ENCODE measurements at places on chromosomes 5 and 9. TPM values are rescaled to one million over a fixed set of nuclear protein-coding genes. Genes with fewer than 3 reads are reported as not detected.

The SLC4A9 gene
- total RNA-seq = not detected

The FAM169A gene
- total RNA-seq = 0.65 TPM

The DPH7 gene
- total RNA-seq = 17.7 TPM

The KLHL3 gene
- total RNA-seq = 11.5 TPM

The MYOT gene
- 3.1 TPM for total RNA-seq

The FGFR4 gene
- 1.5 TPM for total RNA-seq

The SLC34A3 gene
- total RNA-seq = not detected

The PDGFRB gene
- total RNA-seq = 251 TPM

The PCDHA1 gene
- not detected for total RNA-seq

The ZNF618 gene
- 7.2 TPM for total RNA-seq

The FOXD1 gene
- total RNA-seq = 10.2 TPM

The LMBRD2 gene
- 12.3 TPM for total RNA-seq

The ITGA1 gene
- total RNA-seq = 213 TPM

The ARHGEF37 gene
- 10.7 TPM for total RNA-seq

The ARSI gene
- 1.9 TPM for total RNA-seq

The NRARP gene
- total RNA-seq = 9.0 TPM

- DNase-seq = no peak
Observed at GRCh38 chr5:32014096-32014745, 159.9 kb downstream of the GOLPH3 start.

- DNase-seq = no peak
Observed at GRCh38 chr9:124800306-124801259, 23.6 kb downstream of the OLFML2A start.

- DNase-seq = no peak
Observed at GRCh38 chr5:83464261-83464660, 7.3 kb upstream of the VCAN start.

GRCh38 chr9:121118266-121118665, 43.5 kb downstream of the CNTRL start:
- DNase-seq = no peak

DNA sequence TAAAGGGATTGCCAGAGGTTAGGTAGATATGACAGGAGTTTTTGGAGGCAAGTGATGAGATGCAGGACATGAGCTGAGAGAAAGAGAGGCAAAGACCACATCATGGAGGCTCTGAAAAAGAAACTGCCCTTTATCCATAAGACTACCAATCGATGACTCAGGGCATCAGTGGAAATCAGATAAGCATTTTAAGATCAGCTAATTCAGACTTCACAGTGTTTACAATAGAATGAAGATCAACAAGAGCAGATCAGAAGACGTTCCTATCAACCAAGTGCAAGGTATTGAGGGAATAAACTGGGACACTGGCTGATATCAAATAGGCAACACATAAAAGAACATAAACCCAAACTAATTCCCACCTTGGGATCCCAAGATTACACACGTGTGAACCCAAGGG, 227.2 kb downstream of the SLCO4C1 start:
- DNase-seq = no peak

- no peak for DNase-seq
Observed at GRCh38 chr9:137660144-137660543, 41.3 kb downstream of the EHMT1 start.

DNA sequence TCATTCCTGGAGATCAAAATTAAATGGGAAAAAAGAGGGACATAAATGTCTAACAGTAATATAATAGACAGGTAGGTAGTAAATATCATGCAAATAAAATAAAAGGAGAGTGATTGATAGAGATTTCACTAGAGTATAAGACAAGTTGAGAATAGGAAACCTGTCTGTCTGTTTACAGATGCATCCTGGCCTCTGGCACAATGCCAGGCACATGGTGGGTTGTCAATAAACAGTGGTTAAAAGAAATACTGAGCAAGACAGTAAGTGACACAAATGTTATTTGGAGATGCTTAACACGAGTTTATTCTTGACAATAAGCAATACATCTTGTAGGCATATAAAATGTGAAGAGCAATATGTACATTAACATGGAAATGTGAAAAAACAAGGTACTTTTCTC, 33.3 kb downstream of the RICTOR start:
- peak; percentile 74 for DNase-seq

GRCh38 chr9:93575796-93576257, 557 bp upstream of the PHF2 start:
- peak; percentile 90 for DNase-seq

GRCh38 chr5:9058666-9059065, 487.2 kb downstream of the SEMA5A start:
- no peak for DNase-seq

GRCh38 chr9:126638571-126639132, 24.9 kb downstream of the LMX1B start:
- DNase-seq = no peak

DNA sequence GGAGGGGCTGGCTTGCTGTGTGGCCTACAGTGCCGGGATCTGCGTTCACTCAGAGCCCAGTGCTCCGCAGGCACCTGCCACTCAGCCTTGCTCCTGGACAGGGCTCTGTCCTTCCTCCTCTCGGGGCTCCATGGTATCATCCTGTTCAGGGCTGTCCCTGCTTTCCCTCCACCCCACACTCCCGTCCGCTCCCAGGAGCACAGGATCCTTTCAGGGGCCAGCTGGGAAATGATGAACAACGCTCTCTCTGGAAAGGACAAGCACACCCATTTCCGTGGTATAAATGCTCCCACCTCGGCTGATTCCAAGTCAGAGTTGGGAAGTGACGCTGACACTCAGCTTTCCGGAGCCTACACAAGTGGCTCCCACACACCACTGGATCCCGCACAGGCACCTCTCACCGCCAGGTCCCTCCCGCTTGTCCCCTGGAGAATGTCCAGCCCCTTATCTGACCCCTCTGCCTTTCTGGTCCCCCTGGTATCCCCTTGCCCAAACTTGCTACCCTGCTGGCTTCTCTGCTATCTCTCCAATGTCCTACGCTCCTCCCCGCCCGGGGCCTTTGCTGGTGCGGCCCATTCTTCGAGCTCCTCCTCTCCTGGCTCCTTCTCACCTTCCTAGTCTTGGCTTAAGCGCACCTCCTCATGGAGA, 21.3 kb downstream of the HMCN2 start:
- DNase-seq = peak; percentile 84

DNA sequence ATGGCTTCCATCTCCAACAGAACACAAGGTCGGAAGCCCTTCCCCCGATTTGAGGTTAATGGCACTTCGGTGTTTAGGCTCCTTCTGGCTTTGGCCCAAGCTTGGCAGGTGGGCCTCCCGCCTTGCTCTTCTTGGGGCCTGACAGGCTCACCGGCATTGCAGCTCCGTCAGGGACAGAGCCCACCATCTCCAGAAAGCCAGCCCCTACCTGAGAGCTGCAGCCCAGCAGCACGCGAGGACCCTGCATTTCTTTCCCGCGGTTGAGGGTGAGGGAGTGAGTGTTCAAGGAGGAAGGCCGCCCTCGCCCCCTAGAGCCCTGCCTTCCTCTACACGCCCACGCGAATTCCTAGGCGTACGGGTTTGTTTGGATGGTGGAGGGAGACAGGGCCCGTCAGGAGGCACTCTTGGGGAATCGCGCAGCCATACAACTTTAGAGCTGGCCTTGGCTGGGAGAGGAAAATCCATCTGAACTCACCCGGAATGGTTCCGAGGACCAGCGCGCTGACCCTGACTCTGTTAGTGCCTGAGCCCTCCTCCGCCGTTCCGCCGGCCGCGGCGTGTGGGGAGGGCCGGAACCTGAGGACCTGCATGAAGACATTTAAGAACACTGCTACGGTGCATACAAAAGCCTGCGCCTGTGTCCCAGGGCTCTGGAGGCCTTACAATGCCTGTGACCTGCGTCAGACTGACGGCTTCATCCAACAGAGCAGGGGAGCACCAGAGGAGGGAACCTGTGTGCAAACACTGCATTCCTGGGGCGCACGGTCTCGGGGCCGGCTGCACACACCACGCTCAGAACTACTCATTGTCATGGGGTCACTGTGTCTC, 73.8 kb downstream of the MRPL36 start:
- peak; percentile 57 for DNase-seq

- no peak for DNase-seq
Observed at GRCh38 chr9:115601434-115601833, 483.5 kb upstream of the TNC start.

- DNase-seq = no peak
Observed at GRCh38 chr9:107137495-107138202, 145.4 kb upstream of the RAD23B start.

GRCh38 chr9:69500896-69501295, 171.3 kb downstream of the APBA1 start:
- no peak for DNase-seq

- DNase-seq = peak; percentile 89
Observed at GRCh38 chr9:127336506-127337352, 60.2 kb upstream of the SLC2A8 start.

GRCh38 chr9:116450378-116451139, 236.5 kb upstream of the TRIM32 start:
- DNase-seq = no peak

DNA sequence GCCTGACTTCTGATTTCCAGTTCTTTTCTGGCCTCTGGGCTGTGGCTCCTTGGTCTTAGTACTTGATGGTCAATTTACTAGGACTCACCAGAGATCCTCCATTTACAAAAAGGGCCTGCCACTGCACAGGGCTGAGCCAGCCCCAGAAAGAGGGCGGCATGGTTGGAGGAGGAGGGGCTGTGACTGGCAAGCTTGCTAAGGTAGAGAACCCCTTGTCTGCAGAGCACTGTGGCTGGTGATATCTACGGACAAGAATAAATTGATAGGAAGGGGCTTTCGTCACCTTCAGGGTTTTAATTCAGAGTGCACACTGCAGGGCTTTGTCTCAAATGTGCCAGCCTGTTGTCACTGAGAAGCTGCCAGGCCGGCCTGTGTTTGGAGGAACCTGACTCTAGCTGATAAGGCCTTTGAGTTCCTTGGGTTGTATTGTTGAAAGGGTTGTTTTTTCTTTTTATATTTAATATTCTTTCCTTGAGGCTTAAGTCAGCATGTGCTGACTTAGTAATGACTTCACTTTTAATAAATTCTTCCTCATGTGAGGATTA, 15.1 kb downstream of the SLC22A5 start:
- DNase-seq = no peak

DNA sequence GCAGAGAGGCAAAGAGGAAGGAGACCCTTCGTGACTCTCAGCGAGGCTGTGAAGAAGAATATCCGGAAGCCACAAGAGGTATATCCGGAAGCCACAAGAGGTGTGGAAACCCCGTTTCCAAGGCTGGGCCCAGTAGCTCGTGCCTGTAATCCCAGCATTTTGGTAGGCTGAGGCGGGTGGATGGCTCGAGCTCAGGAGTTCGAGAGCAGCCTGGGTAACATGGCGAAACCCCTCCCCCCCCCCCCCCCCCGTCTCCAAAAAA, 612 bp upstream of the BBLN start:
- DNase-seq = no peak

DNA sequence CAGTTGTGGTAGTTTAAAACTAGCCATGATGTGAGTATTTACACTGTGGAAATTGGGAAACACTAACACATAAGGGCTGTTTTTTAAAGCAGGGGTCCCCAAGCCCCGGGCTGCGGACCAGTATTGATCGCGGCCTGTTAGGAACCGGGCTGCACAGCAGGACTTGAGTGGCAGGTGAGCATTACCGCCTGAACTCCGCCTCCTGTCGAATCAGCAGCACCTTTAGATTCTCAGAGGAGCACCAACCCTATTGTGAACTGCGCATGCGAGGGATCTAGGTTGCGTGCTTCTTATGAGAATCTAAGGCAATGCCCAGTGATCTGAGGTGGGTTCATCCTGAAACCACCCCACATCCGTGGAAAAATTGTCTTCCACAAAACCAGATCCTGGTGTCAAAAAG, 127.8 kb downstream of the PCSK5 start:
- no peak for DNase-seq

GRCh38 chr9:129139233-129139992, 28.2 kb downstream of the PTPA start:
- peak; percentile 89 for DNase-seq

GRCh38 chr5:1101961-1102713, 9.7 kb downstream of the SLC12A7 start:
- no peak for DNase-seq

Measured in posterior vena cava (tissue), 2 donors.